ENCODE measurements at places on chromosomes 5 and 9.

- DNase-seq: no peak
- H3K27ac ChIP-seq: no peak overlapping the region
- no peak overlapping the region for H3K4me3 ChIP-seq
- peaks cover 9% of the 10 kb centered on the region for H3K27me3 ChIP-seq
Measured at GRCh38 chr5:72063219-72063819, 44.0 kb upstream of the MAP1B start.

DNA sequence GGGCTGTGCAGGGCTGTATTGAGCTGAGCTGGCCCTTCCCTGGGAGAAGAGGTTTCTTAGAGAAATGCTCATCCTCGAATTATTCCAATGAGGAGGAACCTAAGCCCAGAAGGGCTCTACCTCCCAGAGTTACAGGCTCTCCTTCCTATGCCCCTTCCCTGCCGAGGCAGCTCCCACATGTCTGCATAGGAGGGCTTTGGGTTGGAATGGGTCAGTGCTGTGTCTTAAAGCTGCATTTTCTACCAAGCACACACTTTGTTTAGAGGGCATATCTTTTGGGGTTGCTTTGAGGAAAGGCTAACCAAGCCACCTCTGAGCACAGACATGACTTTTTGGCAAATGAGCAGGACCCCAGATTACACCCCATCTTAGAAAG, 9.1 kb downstream of the NEK6 start:
- DNase-seq: no peak
- H3K4me1 ChIP-seq: peaks cover 31% of the 10 kb centered on the region
- peak overlapping the region; percentile 93 for H3K27ac ChIP-seq
- peaks cover 47% of the 10 kb centered on the region for H3K36me3 ChIP-seq
- H3K4me3 ChIP-seq: no peak overlapping the region
- H3K27me3 ChIP-seq: no peaks in the 10 kb centered on the region

DNA sequence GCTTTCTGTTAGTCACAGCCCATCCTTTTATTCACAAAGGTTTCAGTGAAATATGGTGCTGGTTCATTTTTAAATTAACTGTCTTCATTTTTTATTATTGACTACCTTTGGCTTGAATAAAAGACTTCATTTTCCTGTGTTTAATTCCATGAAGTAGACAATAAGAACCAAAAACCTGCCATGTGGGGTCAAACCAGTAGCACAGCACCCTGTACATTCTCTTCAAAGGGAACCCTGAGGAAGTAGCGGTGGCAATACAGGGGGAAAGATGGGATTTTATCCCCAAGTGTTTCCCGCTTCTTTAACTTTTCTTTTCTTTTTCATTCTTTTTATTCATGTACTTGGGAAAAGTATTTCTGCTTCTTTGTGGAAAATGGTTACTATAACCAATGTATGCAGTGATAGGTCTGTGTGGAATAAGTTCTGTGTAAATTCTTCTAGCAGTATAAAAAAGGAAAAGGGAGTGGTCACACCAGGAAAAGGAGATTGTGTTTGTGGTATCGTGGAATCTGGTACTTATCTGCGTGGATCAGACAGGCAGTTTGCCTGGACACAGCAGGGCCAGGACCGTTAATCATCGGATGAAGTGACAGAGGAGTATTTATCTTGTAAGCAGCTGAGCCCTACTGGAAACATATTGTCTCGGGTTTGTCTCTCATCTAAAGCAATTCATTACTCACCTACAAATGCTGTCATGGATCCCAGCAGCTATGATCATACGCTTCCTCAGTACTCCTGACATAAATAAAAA, 94.2 kb downstream of the PPIC start:
- H3K4me1 ChIP-seq: no peaks in the 10 kb centered on the region
- H3K27ac ChIP-seq: no peak overlapping the region
- H3K36me3 ChIP-seq: peaks cover 17% of the 10 kb centered on the region
- no peak overlapping the region for H3K4me3 ChIP-seq

DNA sequence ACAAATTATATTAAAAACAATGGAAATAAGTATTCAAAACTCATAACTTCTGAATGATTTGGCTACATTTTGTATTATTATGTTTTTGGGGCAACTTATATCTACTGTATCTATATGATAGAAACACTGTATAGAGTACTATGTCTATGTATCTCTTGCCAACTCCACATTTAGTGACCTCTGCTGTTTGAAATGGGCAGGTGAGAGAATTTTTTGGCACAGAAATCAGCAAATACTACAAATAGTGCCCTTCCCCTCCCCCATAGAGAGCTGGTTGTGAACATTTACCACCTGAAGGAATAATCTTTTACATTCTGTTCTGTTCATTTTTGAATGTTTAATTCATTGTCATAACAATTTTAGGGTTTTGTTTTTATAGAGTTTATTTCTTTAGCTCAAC, 545.3 kb downstream of the PDE4D start:
- no peak overlapping the region for H3K27ac ChIP-seq
- no peak overlapping the region for H3K4me3 ChIP-seq
- DNase-seq: no peak

GRCh38 chr5:71786337-71787055, 67.4 kb downstream of the CARTPT start:
- H3K4me1 ChIP-seq: no peaks in the 10 kb centered on the region
- no peaks in the 10 kb centered on the region for H3K27me3 ChIP-seq
- no peaks in the 10 kb centered on the region for H3K36me3 ChIP-seq
- H3K4me3 ChIP-seq: no peak overlapping the region
- no peak overlapping the region for H3K27ac ChIP-seq

DNA sequence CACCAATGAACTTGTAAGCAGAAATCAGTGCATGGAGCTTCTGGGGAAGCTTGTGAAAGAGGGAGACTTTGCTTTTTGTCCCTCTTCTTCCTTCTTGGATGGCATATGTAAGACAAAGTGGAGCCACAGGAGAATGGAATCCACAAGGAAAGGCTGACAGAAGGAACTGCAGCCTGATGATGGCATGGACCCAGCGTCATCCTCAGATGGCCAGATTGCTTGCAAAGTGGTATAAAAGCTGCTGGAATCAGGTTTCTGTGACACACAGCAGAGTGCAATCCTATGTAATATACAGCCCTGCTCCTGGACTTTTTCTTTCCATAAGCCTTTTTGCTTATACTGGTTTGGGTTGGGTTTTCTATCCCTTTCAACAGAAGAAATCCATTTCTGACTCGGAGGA, 31.4 kb upstream of the SPARC start:
- no peaks in the 10 kb centered on the region for H3K36me3 ChIP-seq
- H3K27me3 ChIP-seq: no peaks in the 10 kb centered on the region
- DNase-seq: no peak
- no peak overlapping the region for H3K27ac ChIP-seq

- H3K4me3 ChIP-seq: no peak overlapping the region
- no peak for DNase-seq
- no peak overlapping the region for H3K27ac ChIP-seq
- no peaks in the 10 kb centered on the region for H3K27me3 ChIP-seq
Measured at GRCh38 chr9:5841771-5842573, 9.1 kb upstream of the ERMP1 start.

DNA sequence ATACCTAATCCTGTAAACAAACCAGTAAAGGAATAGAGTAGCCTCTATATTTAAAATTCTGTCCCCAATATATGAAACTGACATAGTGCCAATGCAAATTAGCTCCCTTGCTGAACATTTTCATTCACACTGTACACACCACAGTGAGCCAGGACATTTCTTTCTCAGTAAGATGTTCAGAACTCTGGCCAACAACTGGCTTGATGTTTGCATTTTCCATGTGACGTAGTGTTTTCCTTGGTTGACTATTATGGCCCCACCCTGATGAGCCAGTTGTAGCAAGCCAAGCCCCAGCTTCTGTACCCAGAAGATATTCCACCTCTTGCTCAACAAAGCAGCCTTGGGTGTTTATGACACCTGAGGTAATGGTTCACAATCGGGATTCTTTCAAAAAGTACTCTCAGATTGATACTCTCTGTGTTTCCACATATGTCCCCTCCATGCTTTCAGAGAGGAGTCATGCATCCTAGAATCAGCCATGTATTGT, 17.7 kb upstream of the ANXA1 start:
- peak; percentile 73 for DNase-seq
- H3K4me3 ChIP-seq: no peak overlapping the region
- H3K27ac ChIP-seq: peak overlapping the region; percentile 86
- no peaks in the 10 kb centered on the region for H3K36me3 ChIP-seq
- H3K27me3 ChIP-seq: no peaks in the 10 kb centered on the region
- peaks cover 69% of the 10 kb centered on the region for H3K4me1 ChIP-seq

DNA sequence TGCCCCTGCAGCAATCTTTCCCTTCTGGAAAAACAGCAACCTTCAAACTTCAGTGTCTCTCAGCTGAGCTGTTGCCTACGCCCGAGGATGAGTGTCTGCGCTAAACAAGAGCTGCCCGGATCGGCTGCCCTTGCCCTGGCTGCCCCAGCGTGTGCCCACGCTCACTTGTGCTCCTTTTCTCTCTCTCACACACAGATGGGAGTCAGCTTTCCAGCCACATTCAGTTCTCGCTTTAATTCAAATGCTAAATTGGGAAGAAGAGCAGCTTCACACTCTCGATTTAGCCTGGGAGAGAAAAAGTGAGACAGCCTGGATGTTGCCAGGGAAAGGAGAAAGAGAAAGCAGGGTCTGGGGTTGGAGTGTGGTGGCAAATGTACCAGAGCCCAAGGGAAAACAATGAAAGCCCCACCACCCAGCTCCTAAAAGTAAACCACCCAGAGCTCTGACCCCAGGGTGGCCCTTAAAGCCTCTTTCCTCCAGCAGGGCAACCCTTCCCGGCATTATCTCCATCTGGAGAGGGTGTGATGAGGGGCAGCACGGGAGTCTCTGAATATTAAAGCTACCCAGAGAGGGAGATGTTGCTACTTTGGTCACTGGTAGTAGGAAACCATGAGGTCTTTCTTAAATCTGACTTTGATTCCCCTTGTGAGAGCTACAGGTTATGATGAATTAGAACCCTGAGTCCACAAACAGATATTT, 9.9 kb upstream of the EGR1 start:
- no peak overlapping the region for H3K4me3 ChIP-seq
- no peaks in the 10 kb centered on the region for H3K4me1 ChIP-seq
- no peaks in the 10 kb centered on the region for H3K27me3 ChIP-seq
- no peaks in the 10 kb centered on the region for H3K36me3 ChIP-seq
- DNase-seq: peak; percentile 6

- H3K27me3 ChIP-seq: peaks cover 16% of the 10 kb centered on the region
- H3K4me1 ChIP-seq: peaks cover 12% of the 10 kb centered on the region
- H3K36me3 ChIP-seq: no peaks in the 10 kb centered on the region
- H3K27ac ChIP-seq: no peak overlapping the region
- no peak overlapping the region for H3K4me3 ChIP-seq
Measured at GRCh38 chr9:126519660-126520420, 93.9 kb upstream of the LMX1B start.

DNA sequence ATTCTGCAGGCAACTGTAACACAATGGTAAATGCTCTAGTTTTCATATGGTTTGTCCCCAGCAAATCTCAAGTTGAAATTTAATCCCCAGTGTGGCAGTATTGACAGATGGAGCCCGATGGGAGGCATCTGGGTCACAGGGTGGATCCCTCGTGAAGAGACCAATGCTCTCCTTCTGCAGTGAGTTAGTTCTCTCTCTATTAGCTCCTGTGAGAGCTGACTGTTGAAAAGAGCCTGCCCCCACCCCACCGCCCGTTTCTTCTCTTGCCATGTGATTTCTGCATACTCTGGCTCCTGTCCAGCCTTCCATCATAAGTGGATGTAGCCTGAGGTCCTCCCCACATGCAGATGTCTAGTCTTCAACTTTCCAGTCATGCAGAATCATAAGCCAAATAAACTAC, 27.0 kb downstream of the IARS1 start:
- DNase-seq: no peak
- H3K4me1 ChIP-seq: no peaks in the 10 kb centered on the region
- no peak overlapping the region for H3K27ac ChIP-seq
- no peak overlapping the region for H3K4me3 ChIP-seq
- no peaks in the 10 kb centered on the region for H3K27me3 ChIP-seq

GRCh38 chr9:137168904-137169856, 671 bp downstream of the LRRC26 start:
- H3K27ac ChIP-seq: no peak overlapping the region
- H3K4me1 ChIP-seq: no peaks in the 10 kb centered on the region
- no peak for DNase-seq
- H3K4me3 ChIP-seq: peak overlapping the region; percentile 22

DNA sequence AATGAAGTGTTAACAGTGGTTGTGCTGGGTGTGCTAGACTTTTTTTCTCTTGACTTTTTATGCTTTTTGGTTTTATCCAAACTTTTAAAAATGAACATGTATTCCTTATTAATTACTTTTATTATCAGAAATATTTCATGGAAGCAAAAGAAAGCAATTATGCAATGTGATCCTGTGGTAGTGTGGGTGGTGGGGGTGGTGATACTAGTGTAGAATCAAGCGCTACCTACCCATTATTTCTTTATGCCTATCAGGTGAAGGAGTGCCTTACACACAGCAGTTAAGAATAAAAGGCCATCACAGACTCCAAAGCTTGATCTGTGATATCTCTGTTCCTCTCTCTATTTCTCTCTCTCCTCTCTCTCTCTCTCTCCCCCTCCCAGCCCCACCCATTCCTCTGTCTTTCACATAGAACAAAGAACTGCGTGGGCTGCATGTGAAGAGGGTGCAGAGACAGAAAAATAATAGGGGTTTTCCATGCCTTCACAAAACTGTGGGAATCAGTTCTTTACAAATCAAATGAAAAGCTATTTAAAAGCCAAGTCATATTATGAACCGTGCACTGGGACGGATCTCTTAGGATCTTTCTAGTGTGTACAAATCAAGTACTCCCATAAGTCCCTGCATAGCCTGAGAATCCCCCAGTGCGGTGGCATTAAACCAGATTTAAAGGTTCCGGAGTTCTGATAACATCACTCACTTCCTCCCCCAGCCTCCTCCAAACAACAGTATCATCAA, 351.2 kb downstream of the RAB3C start:
- no peaks in the 10 kb centered on the region for H3K27me3 ChIP-seq
- no peak for DNase-seq
- no peaks in the 10 kb centered on the region for H3K4me1 ChIP-seq
- H3K27ac ChIP-seq: no peak overlapping the region

- H3K36me3 ChIP-seq: peaks cover 58% of the 10 kb centered on the region
- H3K4me1 ChIP-seq: peaks cover 33% of the 10 kb centered on the region
- peak overlapping the region; percentile 47 for H3K27ac ChIP-seq
- no peak for DNase-seq
Measured at GRCh38 chr9:121156263-121156731, 45.4 kb downstream of the RAB14 start.

- no peak overlapping the region for H3K27ac ChIP-seq
- H3K27me3 ChIP-seq: peaks cover 12% of the 10 kb centered on the region
- H3K4me1 ChIP-seq: no peaks in the 10 kb centered on the region
- no peak for DNase-seq
Measured at GRCh38 chr9:68961587-68961986, 52.3 kb downstream of the PRKACG start.

GRCh38 chr5:82676661-82677060, 398.5 kb upstream of the RPS23 start:
- H3K27ac ChIP-seq: no peak overlapping the region
- H3K27me3 ChIP-seq: peaks cover 3% of the 10 kb centered on the region
- H3K4me1 ChIP-seq: no peaks in the 10 kb centered on the region
- no peaks in the 10 kb centered on the region for H3K36me3 ChIP-seq
- DNase-seq: no peak

DNA sequence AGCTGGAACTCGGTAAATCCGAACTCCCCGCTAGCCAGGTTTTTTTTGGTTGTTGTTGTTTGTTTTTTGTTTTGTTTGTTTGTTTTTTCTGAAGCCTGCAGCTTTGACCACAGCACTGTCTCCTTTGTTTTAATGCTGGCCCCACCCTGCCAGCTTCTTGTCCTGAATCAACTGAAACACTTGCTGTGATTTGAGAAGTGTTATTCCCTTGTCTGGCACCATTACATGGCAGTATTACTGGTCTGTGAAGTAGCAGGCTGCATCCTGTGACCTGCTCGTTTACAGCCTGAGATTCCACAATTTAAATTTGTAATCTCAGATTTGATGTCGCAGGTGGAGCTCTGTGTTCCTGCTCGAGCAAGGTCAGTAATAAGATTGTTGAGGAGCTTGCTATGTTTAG, 1.4 kb upstream of the SLC36A2 start:
- no peaks in the 10 kb centered on the region for H3K36me3 ChIP-seq
- DNase-seq: no peak
- H3K4me1 ChIP-seq: no peaks in the 10 kb centered on the region
